ENCODE measurements at places on chromosomes 2 and 18.

GRCh38 chr2:151979694-151980093 lies 119.2 kb downstream of the CACNB4 start:
- no peak for DNase-seq

DNA sequence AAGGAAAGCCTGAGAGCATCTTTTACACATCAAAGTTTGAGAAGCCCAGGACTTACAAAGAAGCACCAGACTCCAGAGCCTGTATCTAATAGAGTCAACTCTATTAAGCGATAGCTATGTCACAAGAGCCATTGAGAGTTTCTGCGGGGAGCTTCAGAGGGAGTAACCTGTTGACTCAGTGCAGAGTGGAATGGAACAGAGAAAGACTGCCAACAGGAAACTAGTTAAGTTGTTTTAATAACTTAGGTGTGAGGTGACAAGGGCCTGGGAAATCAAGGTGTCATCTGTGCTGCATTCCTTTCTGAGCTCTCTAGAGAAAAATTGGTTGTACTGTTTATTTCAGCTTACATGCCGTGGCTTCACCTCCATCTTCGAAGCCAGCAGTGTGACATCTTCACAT lies 513.8 kb upstream of the POU3F3 start:
- DNase-seq, result no peak

- no peak for DNase-seq
Observed at GRCh38 chr2:42841344-42841743, 49.0 kb upstream of the HAAO start.

DNA sequence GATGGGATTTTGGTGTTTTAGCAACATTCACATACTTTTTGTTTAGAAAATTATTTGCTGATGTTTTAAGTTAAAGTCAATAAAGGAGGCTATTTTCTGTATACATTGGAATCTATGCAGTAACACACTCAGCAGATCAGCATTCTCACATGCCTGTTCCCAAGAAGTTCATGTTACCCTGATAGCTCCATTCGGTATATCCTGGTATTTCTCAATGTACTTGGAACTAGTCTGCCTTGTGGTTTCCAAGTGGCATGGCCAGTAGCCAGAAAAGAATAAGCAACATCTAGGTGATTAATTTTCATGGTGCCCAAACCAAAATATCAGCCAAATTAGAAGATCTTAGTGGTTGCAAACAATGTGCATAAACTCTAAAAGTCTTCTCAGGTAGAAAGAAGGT lies 5.2 kb upstream of the NCAPH start:
- DNase-seq, result no peak

- DNase-seq, result peak; percentile 85
Observed at GRCh38 chr2:74020702-74021406, 36.1 kb downstream of the TET3 start.

GRCh38 chr18:56789004-56789888 lies 138.1 kb downstream of the WDR7 start:
- no peak for DNase-seq

DNA sequence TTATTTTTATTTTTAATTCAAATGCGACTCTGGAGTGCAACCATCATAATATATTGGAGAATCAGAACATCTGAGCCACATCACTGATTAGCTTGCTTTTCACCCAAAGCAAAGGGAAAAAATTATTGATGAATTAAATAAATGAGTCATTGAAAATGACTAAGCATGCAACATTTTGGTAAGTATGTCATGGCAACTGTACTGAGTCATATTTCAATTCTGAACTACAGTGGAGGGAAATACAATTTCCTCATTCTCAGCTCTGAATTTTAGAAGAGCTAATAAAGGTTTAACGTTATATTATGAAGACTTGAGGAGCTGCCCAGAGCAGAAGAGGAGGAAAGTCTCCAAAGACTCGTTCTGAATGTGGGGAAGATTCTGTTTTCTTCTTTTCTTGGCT lies 89.6 kb upstream of the CCDC68 start:
- DNase-seq, result no peak

DNA sequence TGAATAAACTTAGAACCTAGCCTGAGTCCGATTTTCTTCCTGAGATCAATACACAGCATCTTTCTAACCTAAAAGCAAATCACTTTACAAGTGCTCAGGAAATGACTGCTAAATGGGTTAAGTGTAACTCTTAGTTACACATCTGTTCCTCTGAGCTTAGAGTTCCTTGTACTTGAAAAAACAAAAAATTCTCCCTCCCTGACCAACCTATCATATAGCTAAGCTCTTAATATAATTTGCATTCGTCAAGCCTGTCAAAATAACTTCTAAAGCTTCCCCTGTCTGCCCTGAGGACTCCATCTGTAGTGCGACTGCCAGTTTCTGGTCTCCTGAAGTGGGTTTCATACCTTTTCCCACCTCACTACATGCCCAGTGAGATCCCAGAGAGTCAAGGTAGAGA lies 190.4 kb downstream of the NCK2 start:
- DNase-seq, result no peak

- no peak for DNase-seq
Observed at GRCh38 chr2:177422271-177422670, 29.7 kb downstream of the AGPS start.

DNA sequence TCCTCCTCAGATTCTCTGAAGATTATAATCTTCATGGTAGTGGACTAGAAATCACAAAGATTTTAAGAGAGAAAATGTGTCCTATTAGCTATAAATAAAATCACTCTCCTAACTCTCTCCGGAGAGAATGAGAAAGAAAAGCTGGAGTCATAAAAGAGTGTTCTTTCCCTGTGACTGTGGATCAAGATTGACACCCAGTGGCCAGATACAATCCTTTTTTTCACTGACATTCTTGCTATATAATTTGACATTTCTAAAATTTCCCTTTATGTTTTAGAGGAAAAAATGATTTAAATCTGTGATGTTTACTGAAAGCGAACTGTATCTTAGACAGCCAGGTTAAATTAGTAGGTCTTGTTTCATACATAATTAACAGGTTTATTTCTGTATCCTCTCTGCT lies 35.4 kb upstream of the LRP2 start:
- no peak for DNase-seq

GRCh38 chr2:233690444-233690843 lies 2.2 kb upstream of the UGT1A6 start:
- no peak for DNase-seq

DNA sequence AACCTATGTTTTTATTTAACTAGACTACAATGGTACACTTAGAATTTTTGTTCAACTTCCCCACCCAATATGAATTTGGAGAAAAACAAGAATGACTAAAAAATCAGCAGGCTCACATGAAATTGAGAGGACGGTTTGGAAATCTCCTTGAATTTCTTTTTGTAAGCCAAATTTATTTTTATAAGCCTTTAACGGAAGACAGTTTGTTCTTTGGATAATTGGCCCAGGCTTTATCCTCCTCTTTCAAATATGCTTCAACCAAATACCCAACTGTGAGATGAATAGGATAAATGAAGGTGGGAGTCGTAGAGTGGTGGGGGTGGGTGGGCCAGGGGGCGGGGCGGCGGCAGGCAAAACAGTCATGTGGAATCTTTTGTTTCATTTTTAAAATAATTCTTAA lies 60.6 kb downstream of the FMNL2 start:
- DNase-seq, result no peak

DNA sequence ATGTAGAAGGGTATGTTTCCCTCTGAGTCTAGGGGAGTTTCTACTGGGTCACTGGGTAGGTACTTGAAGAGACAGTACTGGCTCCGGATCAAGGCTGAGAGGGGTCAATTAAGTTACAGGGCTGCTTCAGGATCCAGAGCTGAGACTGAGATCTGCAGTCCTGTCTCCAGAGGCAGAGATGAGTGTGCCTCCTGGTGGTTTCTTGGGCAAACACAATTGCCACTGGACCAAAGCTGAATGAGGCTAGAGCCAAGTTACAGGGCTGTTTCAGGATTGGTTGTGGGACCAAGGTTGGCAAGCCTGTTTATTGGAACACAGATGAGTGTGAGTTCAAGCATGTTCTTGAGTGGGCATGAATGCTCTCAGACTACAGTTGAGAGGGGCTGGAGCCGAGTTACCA lies 157.9 kb downstream of the ADCYAP1 start:
- no peak for DNase-seq

- no peak for DNase-seq
Observed at GRCh38 chr2:11945139-11946126, 199.0 kb downstream of the LPIN1 start.

GRCh38 chr18:57441071-57441794 lies 6.1 kb downstream of the ONECUT2 start:
- DNase-seq, result no peak

- DNase-seq, result no peak
Observed at GRCh38 chr2:45793305-45793962, 142.0 kb downstream of the PRKCE start.

DNA sequence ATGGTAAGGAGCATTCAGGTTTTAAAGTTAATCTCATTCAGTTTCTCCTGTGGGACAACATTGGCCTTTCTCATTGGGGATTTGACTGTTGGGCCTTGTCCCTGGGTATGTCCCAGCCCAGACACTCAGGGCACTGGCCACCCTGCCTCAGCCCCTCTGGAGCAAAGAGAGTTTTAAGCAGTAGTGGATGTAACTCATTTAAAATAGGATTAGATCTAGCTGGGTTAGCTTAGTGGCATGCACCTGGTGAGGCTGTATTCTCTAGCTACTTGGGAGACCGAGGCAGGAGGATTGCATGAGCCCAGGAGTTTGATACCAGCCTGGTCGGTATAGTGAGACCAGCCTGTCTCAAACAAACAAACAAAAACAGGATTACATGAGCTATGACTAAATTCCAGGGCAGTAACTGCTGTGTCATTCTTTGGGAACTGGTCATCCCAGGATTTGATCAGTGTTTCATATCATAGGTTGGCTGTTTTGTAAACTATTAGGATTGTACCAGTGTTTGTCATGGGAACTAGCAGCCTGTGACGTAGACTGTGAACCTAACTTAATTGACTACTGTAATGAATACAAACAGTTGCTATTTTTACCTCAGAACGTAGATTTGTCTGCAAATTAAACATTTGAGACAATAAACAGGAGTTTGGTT lies 12.5 kb downstream of the INPP4A start:
- no peak for DNase-seq
